Foreskin fibroblast (primary cell): ENCODE measurements at places on chromosomes 4 and X.

DNA sequence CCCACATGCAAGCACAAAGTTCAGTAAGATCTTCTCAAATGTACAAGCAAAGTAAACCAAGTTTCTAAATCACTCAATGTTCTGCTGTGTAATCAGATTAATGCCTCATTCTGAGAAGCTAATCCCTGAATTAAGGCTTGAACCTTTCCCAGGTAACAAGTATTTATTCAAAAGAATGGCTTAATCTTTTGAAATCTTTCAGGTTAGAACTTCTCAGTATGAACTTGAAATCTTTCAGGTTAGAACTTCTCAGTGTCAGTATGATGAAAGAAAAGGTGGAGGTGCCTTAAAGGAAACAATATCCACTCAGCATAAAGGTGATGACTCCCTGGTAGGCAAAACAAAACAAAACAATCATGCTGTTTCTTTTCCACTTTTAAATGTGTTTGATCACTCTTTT, 29.0 kb downstream of the TMPRSS11B start:
- DNase-seq: no peak

GRCh38 chr4:59597536-59598329, 1602.4 kb upstream of the ADGRL3 start:
- no peak for DNase-seq

DNA sequence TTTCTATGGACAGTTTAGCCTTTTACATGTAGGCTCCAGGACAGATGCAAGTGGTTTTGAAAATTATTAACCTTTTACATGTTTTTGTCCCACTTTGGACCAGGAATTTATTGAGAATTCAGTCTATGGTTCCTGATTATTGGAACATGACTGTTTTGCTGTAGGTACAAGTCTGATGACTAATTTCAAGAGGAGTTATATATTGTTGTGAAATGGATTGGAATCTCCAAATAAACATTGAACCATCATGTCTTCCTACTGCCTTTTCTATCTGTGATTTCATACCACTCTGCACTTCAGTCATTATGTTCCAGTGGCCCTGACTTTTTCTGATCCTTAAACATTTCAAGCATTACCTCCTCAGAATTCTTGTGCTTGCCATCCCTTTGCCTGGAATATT, 35.9 kb downstream of the TBC1D19 start:
- peak; percentile 70 for DNase-seq

DNA sequence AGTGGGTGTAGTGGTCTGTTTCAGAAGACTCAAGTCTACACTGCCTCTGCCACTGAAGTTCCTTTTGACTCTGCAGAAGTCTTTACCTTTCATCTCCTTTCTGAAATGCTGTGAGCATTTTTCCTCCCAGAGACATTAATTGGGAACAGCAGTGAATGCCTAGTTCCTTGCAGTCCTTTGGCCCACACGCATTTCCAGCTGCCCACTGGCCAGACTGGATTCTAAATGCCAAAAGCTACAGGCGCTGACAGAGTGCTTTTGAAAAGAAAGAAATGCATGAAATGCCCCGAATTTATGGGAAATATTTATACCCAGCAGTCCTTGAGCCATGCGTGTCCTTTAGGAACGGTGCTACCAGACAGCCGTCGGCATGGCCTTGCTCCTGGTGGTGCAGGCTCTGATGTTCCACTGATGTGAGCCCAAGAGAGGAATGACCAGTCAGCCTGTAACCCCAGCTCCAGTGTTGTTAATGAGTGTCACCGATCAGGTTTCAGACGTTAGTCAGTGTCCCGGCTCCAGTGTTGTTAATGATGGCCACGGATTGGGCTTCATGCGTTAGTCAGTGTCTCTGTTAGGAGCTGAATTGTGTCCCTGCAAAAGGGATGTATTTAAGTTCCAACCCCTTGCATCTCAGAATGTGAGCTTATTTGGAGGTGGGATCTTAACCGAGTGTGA, 132.6 kb downstream of the TBL1X start:
- DNase-seq: peak; percentile 13

DNA sequence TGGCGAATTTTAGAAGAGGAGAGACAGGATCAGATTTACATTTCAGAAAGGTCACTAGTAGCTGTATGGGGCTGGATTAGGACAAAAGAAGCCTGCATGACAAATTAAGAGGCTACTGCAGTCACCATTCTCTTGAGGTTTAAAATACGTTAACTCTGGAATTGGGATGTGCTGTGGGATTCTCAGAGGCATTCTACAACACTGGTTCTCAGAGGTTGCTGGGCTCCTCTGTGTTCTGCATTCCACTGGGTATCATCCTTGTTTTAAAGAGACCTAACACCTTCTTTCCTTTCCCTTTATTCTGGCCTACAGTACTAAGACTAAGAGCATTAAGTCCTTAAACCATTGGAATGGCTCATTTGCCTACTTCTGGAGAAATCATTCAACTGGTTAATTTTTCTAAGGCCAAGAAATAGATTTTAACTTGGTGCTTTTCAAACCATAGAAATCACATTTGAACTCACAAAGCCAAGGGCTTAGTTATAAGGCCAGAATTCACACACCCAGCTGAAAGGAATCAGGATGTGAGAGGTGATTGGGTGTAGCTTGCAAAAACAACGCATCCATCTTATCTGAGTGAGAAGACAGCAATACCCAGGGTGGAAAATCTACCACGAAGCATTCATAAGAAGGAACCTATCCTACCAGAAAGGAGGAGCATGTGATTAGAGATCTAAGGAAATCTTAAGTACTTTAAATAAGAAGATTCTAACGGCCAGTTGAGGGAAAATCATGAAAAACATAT, 116.6 kb downstream of the SHISA3 start:
- DNase-seq: no peak

GRCh38 chr4:17189401-17189720, 290.9 kb upstream of the LDB2 start:
- DNase-seq: peak; percentile 87

GRCh38 chr4:84215217-84215616, 283.9 kb downstream of the NKX6-1 start:
- no peak for DNase-seq

DNA sequence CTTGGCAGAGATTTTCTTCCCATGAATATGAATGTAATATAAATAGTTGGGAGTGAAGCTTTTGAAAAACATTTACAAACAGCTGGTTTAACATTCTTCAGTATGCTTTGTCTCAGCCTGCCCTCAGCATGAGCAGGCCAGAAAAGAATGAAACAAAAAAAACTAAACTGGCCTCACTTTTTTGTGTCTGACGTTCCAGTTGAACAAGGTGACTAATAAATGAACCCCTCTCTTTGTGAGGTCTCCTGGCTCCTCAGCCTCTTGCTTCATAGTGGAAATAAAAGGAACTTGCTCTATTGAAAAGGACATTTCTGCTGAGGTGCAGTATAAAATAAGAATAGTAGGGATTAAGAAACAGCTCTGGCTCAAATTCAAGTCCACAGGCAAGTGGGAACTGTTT, 9.4 kb downstream of the CHST7 start:
- peak; percentile 74 for DNase-seq

DNA sequence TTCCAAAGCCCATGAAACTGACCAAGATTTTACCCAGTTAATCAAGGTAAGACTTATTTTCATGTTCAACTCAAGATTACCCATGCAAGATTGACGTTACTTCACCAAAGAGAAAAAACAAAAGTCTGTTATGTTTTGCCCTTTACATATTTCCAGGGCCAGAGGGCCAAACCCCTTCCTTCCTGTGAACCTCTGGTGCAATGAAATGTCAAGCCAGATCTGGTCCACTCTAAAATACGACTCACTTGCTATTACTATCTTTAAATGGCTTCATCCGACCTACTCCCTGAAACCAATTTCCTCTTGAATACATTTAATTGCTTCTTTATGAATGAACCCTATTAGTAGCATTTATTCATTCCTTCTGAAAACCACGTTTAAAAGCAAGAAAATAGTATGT, 33.0 kb downstream of the TSPAN5 start:
- no peak for DNase-seq

DNA sequence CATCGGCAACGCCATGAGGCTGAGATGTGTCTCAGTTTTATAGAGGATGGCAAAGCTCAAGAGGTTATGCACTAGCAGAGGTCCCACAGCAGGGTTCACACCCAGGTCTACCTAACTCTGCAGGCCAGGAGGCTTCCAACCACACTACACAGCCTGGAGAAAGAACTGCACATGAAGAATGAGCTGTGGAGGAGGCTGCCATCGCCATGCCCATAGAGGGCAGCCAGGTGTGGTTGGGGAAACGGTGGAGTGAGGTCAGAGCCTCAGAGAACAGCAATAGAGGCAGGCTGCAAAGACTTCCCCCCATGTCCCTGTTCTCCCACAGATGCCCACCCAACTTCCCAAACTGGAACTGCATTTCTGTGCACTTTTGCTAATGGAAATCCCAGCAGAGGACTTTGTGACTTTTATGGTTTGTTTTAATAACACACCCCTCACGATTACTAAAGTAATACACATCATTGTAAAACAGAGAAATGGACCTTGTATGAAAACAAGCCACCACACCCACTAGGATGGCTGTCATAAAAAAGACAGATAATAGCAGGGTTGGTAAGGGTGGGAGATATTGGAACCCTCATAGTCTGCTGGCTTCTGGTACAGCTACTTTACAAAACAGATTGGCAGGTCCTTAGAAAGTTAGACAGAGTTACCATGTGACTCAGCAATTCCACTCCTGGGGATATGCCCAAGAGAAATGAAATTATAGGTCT, 58.9 kb upstream of the PROM1 start:
- DNase-seq: no peak

- DNase-seq: no peak
These were observed 20.9 kb upstream of the ZRSR2 start for GRCh38 chrX:15769300-15769954.

DNA sequence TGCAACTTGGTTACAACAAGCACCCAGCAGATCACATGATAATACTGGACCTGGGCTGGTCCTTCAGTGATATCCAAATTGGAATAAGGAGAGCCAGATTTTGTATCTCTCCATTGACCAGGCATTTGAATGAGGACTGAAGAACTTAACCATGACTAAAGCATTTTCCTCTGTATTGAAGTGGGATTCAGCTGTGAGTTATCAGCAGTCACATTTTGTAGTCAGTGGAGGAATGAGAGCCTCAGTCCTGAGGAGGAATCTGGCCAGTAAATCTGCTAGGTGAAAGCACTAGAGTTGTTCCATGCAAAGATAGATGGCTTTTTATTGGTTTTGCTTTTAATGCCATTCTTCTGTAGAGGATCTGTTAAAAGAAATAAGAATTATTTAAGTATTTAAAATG, 1506.0 kb downstream of the PCDH7 start:
- DNase-seq: peak; percentile 37

DNA sequence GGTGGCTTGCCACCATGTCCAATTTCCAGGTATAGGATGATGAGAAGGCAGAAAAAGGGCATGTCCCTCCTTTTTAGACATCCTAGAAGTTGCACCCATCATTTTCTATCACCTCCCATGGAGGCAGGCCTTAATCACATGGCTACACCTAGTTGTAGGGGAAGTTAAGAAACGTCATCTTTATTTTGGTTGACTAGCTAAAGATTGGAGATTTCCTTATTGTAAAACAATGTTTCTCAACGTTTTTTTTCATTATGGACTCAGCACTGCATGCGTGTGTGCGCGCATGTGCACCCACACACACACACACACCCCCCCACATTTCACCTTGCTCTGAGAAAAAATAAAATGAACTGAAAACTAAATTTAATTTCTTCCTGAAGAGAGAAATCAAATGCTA, 2.0 kb upstream of the CXCL9 start:
- no peak for DNase-seq

DNA sequence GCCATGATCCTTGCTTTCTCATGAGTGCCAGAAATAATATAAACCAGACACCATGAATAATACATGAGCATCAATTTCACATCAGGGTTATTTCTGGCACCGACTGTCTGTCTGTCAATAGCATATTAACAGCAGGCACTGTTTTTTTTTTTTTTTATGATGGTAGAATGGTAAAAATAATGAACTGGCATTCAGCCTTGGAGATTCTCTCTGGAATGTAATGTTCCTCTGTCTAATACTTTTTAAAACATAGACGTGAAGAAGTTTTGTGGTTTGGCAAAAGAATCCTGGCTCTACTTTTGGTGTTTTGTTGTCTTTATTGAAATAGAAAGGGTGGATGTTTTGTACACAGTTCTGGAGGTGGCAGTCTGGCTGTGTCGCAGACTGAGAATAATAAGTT, 874.6 kb upstream of the PRKX start:
- DNase-seq: no peak

GRCh38 chrX:41240509-41240908, 93.5 kb upstream of the DDX3X start:
- DNase-seq: no peak

DNA sequence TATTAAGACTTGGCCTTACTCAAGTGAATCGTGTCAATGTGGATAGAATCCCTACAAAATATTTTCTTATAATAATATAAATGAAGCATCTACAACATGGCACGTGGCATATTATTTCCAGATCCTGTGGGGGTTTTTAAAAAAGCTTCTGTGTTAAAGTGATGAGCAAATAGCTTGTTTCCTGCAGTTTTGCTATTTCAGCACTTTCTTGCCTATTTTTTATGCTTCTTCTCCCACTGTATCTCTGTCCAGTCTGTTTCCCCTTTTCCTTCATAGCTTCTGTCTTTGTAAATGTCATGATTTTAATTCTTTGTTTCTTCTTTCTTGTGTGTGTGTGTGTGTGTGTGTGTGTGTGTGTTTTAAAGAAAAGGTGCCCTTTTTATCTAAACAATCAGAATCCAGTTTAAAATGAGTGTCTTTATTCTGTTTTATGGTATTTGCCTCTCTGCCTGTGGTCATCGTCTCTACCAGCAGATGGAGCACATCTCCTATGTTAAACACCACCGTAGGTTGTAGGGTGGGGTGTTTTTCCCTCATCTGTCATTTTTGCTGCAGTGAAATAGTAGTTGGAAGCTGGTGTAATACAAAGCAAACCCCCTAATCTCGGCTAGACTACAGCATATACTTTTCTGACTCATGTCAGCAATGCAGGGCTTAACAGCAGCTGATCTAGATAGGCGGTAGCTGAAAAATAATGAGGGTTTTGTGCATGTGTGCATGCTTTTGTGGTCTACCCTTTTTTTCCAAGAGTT, 33.1 kb downstream of the FTHL17 start:
- peak; percentile 20 for DNase-seq

DNA sequence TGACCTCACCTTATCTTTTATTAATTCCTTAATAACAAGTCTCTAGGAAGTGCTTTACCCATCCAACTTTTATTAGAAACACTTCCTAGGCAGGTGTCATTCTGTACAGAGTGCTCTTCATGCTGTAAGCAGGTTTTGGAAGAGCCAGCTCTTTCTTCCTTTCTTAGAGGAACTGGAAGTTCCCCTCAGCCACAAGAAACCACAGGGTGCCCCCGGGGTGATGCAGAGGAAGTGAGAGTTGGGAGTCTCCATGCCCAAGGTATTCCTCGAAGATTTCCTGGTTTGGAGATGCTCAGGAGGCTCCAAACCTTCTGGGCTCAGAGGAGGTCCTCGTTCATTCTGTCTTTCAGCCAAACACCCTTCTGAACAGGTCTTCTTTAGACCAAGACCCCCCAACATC, 83.8 kb downstream of the EGF start:
- no peak for DNase-seq

DNA sequence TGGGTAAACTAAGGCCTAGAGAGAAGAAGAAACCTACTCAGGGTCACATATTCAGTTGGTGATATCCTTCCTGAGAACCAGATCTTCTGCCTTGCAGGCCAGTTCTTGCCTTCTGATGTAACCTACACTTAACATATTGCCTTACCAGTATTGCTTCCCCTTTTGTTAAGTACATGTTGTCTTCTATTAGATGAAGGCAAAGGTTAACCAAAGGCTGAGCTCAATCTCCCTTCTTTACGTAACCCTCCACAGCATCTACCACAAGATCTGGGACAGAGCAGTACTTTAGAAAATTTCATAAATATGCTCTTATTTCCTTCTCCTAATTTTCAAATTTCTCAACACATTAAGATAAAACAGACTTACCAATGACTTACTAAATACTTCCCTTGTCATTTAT, 474.4 kb downstream of the SH2D1A start:
- DNase-seq: no peak
